Adrenal gland (tissue), 19 donors: ENCODE measurements at places on chromosomes 1 and 21. TPM values are rescaled to one million over a fixed set of nuclear protein-coding genes. Genes with fewer than 3 reads are reported as not detected.

DNA sequence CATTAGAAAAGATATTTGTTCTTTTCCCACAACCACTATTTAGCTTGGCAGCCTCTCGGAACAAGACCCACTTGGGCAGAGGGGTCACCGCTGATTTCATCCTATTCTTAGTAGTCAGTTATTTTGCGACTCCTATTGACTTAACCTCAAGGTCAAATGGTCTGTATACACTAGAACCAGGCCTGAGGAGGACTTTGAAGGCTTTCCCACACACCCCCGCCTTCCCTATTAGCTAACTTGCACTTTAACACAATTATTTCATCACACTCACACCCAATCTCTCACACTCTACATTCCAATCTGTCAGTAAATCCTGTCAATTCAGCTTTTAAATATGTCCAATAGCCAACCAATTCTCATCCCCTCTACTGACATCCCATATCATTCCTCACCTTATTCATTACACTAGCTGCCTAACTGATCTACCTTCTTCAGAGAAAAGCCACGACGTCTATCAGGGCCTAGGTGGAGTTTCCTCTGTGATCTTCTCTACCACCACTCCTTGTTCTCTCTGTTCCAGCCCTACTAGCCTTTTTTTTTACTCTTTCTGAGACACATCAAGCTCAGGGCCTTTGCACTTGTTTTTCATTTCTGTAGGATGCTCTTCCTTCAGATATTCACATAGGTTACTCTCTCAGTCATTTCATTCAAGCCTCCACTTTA lies 1.0 kb upstream of the NIBAN1 start:
- no peaks in the 10 kb centered on the region for H3K27me3 ChIP-seq
- no peak overlapping the region for H3K27ac ChIP-seq
- H3K4me1 ChIP-seq = no peaks in the 10 kb centered on the region
- H3K4me3 ChIP-seq = no peak overlapping the region

DNA sequence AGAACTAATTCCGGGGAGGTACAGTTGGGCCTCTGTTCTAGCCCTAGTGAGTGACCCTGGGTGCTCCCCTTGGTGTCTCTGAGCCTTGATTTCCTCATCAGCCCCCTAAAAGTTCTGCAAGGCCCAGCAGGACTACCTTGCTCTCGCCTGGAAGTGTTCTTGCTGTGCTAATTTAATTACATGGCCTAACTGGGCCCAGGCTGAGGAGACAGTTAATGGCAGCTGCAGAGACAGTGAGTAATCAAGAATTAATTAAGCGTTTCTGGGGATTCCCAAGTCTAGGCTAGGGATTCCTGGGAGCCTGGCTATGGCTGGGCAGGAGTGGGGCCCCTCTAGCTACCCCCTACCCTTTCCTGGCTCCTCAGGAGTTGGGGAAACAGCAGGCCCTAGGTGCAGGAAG lies 24.7 kb upstream of the DMBX1 start:
- no peak overlapping the region for H3K27ac ChIP-seq
- H3K36me3 ChIP-seq = no peaks in the 10 kb centered on the region
- peaks cover 5% of the 10 kb centered on the region for H3K27me3 ChIP-seq

EFCAB7 gene
- 7.3 TPM for polyA plus RNA-seq

DHRS3 gene
- polyA plus RNA-seq = 7.7 TPM

DNA sequence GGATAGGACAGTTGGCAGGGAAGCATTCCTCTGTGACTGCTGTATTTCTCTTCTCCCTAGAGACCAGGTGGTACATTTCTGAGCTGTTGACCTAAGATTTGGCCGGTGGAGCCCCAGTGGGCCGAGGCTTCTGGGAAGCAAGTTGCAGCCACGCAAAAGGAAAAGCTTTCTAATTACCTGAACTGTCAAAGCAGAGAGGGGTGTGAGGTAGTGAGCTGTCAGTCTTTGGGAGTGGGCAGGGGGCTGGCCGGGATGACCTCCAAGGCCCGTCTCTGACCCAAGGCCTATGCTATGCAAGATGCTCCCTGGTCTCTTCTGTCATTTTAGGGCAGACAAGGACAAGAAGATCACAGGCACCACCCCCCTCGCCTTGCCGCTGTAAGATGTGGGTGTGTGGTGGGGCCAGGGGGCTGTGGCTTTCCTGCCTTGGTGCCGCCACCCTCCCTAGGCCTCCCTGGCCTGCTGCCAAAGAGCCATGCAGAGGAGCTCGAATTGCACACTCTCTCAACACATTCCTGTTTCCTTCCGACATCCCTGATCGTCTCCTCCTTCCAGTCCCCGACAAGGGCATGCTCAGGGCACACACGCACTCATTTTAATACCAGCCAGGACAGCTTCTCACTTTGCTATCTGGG lies 7.7 kb downstream of the PADI1 start:
- no peak overlapping the region for H3K27ac ChIP-seq
- H3K36me3 ChIP-seq = no peaks in the 10 kb centered on the region
- H3K4me1 ChIP-seq = no peaks in the 10 kb centered on the region
- H3K27me3 ChIP-seq = peaks cover 25% of the 10 kb centered on the region

- no peak for DNase-seq
- no peak overlapping the region for H3K27ac ChIP-seq
- H3K4me3 ChIP-seq = no peak overlapping the region
- H3K4me1 ChIP-seq = no peaks in the 10 kb centered on the region
- no peaks in the 10 kb centered on the region for H3K27me3 ChIP-seq
Measured at GRCh38 chr1:185775501-185775900, 41.3 kb downstream of the HMCN1 start.

CNR2 gene
- not detected for polyA plus RNA-seq

- H3K36me3 ChIP-seq = no peaks in the 10 kb centered on the region
- H3K4me1 ChIP-seq = no peaks in the 10 kb centered on the region
- H3K4me3 ChIP-seq = no peak overlapping the region
- no peak overlapping the region for H3K27ac ChIP-seq
Measured at GRCh38 chr1:237932816-237933215, 42.1 kb upstream of the ZP4 start.

DNA sequence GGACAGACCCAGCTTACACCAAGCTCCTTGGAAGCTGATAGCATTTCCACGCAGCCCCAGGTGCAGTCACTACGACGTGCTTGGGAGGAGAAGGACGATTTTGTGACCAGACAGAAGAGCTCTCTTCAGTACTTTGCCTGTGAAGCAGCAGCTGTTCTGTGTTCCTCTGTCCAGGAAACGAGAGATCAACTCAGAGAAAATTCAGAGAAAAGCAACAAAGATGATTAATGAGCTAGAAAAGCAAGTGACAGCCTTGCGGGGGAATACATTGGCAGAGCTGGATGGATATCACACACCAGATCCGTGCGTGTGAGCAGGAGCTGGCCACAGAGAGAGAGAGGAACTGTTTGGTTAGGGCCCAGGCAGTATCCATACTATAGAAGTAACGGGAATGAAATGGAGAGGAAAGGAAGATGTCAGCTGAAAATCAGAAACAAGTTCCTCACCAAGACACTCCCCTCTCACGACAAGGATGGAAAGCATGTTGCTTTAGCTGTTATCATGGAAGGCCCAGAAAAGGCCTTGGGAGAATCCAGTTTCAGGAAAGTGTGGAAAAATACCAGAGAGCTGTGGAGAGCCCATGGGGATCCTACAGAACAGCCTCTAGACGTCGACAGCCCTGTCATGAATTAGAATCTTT lies 106.2 kb downstream of the TOMM20 start:
- peak overlapping the region; percentile 56 for H3K27ac ChIP-seq
- H3K4me1 ChIP-seq = peaks cover 8% of the 10 kb centered on the region
- H3K27me3 ChIP-seq = no peaks in the 10 kb centered on the region
- H3K36me3 ChIP-seq = no peaks in the 10 kb centered on the region

DNA sequence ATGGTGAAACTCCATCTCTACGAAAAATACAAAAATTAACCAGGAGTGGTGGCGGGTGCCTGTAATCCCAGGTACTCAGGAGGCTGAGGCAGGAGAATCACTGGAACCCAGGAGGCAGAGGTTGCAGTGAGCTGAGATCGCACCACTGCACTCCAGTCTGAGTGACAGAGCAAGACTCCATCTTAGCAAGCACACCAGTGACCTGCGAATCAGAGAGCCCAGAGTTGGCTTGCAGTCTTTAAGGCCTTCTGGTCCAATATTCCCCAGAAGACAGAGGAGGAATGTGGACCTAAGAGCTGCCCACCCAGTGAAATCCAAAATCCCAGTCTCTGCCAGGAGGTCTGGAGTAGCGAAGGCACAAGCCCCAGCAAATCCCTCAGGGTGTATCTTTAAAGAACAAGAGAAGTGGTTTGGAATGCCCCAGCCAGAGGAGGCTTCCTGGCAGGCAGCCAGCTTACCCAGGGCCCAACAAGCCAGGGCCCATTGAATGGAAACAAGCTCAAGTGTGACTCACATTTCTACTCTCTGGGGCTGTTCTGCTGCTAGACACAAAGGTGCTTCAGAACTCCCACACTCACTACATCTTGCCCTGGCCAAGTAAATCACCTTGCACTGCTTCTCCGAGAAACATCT lies 23.9 kb downstream of the GPR161 start:
- H3K4me3 ChIP-seq = no peak overlapping the region
- no peaks in the 10 kb centered on the region for H3K27me3 ChIP-seq
- H3K4me1 ChIP-seq = no peaks in the 10 kb centered on the region
- peak; percentile 23 for DNase-seq

DNA sequence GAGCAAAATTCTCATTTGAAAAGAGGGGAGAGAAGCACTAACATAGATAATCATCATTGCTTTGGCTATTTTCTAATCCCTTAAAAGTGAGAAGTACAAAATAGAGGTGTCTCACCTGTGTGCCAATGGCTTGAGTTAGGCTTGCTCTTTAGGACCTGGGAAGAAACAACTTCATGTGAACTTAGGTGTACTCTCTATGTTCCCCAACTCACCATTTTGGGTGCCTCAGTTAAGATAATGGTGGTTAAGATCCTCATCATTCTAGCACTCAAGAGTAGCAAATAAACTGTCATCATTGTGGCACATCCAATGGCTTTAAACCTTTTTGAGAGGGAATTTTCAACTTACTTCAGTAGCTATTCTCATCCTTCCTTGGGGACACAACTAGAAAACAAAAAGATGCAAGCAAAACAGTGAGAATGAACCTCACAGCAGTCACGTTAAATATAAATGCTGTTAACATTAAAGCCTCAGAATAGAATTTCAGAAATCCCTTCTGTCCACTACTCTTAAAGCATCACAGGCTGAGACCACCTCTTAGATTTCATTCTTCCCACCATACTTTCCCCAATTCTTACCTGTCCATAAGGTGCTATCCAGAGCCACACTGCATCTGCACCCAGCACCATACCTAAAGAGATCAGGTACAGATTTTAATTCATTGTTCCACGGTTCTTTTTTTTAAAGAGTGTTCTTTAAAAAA lies 1.2 kb downstream of the GAS5 start:
- H3K27me3 ChIP-seq = no peaks in the 10 kb centered on the region
- peak overlapping the region; percentile 1 for H3K4me3 ChIP-seq
- no peak overlapping the region for H3K27ac ChIP-seq
- DNase-seq = no peak
- H3K4me1 ChIP-seq = peaks cover 27% of the 10 kb centered on the region

- H3K4me1 ChIP-seq = no peaks in the 10 kb centered on the region
- no peak overlapping the region for H3K27ac ChIP-seq
- no peaks in the 10 kb centered on the region for H3K36me3 ChIP-seq
- DNase-seq = no peak
- no peak overlapping the region for H3K4me3 ChIP-seq
Measured at GRCh38 chr21:38951095-38951730, 145.5 kb downstream of the ETS2 start.

DNA sequence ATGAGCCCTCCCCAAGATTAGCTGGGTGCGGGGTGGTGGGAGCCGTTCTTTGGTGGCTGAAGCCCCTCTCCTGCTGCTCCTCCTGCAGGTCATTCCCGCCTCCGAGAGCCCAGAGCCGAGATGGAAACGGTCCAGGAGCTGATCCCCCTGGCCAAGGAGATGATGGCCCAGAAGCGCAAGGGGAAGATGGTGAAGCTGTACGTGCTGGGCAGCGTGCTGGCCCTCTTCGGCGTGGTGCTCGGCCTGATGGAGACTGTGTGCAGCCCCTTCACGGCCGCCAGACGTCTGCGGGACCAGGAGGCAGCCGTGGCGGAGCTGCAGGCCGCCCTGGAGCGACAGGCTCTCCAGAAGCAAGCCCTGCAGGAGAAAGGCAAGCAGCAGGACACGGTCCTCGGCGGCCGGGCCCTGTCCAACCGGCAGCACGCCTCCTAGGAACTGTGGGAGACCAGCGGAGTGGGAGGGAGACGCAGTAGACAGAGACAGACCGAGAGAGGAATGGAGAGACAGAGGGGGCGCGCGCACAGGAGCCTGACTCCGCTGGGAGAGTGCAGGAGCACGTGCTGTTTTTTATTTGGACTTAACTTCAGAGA lies 448 bp downstream of the G0S2 start:
- H3K36me3 ChIP-seq = no peaks in the 10 kb centered on the region
- no peaks in the 10 kb centered on the region for H3K27me3 ChIP-seq
- DNase-seq = peak; percentile 53
- peaks cover 35% of the 10 kb centered on the region for H3K4me1 ChIP-seq
- peak overlapping the region; percentile 46 for H3K4me3 ChIP-seq
- peak overlapping the region; percentile 78 for H3K27ac ChIP-seq

LCE2A gene
- polyA plus RNA-seq = not detected

- H3K27me3 ChIP-seq = no peaks in the 10 kb centered on the region
- no peaks in the 10 kb centered on the region for H3K4me1 ChIP-seq
- H3K4me3 ChIP-seq = no peak overlapping the region
- H3K27ac ChIP-seq = no peak overlapping the region
- no peak for DNase-seq
Measured at GRCh38 chr1:110504226-110504625, 14.7 kb downstream of the KCNA10 start.

DNA sequence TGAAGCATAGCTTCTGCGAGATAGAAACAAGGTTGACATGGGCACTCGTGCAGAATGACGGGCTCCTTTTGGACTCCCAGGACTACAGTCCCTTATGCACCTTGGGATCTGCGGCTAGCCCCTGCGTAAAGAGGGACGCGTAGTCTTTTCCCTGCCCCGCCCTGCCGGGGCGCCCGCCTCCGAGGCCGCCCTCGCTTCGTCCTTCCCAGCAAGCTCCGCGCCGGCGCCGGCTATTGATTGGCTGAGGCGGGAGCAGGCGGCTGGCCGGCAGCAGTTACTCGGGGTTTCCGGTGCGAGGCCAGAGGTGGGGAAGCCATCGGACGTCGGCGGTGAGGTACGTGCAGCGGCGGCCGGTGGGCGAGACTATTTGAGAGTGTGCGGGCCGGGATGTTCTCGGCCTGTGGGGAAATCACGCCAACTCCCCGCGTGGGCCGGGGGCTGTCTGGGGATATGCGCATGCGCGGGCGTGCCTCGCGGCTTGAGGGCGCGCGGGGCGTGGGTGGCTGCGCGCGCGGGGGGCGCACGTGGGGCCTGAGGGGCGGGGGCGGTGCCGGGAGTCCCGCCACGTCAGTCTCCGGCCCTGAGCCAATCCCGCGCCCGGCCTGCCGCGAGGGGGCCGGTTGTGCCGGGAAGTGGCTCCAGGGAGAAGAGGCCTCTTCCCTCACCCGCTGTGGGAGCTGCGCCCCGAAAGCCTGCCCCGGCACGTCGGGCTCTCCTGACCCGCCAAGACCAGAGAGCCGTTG lies at the start of gene TXLNA:
TXLNA (plus strand) TSS at position 233 of the 743 bp plus-strand sequence. CDS start 671 bp downstream, outside the sequence.
- H3K27me3 ChIP-seq = no peaks in the 10 kb centered on the region
- H3K36me3 ChIP-seq = no peaks in the 10 kb centered on the region
- peak within 1 kb of the TSS; percentile 73 for H3K4me3 ChIP-seq
- peaks cover 46% of the 10 kb centered on the region for H3K4me1 ChIP-seq
- peak; percentile 95 for DNase-seq
- peak within 1 kb of the TSS; percentile 91 for H3K27ac ChIP-seq

TFF2 gene
- polyA plus RNA-seq = not detected

PIK3C2B gene
- 2.8 TPM for polyA plus RNA-seq
